ENCODE measurements at places on chromosomes 6 and 20.

DNA sequence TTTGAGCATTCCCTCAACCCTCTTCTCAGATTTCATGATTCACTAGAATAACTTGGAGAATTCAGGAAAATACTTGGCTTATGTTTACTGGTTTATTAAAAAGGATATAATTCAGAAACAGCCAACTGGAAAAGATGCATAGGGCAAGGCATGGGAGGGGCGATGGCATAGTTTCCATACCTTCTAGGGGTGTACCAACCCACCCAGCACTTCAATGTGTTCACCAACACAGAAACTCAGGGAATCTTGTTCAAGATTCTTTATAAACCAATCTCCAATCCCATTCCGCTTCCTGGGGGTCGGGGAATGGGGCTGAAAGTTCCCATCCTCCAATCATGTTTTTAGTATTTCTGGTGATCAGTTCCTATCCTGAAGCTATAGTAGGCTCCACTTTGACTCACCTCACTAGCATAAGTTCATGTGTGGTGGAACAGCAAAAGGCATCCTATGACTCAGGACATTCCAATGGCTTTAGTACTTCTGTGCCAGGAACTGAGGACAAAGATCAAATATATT lies 164.4 kb downstream of the SIM1 start:
- no peak for DNase-seq

- DNase-seq: no peak
These were observed 115.1 kb upstream of the TOP1 start for GRCh38 chr20:40913224-40914185.

DNA sequence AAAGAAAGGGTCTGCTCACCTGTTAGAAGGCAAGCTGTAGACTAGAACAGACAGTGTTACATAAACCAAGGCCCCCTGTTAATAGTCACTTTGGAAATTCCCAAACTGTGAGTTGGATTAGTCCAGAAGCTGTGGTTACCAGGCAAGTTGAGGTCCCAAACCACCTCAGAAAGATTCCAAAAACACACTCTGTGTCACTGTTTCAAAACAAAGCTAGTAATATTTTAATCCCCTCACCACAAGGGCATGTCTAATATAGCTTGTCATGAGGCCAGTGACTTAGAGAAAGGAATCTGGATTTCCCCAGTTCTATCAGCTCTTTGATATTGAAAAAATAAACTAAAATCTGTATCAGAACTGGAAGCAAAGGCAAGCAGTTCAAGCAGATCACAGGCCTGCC lies 244.6 kb downstream of the HAO1 start:
- no peak for DNase-seq

- DNase-seq: no peak
These were observed 187.9 kb downstream of the TTLL2 start for GRCh38 chr6:167512696-167513375.
